ENCODE measurements at places on chromosomes 13 and 19.

DNA sequence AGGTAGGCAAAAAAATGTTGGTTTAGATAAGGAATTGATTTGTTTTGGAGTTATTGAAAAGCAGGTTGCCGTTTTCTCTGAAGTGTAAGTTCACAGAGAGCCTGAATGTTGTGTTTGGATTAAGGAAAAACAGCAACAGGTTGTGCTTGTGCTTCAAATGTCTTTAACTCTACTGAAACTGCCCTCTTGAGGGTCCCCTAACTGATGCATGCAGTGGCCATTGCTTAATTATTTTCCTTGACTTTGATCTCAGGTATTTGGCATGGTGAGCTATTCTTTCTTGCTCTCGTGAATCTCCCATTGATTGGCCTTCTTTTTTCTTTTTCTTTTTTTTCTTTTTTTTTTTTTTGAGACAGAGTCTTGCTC, 3.2 kb downstream of the GARRE1 start:
- no peak for DNase-seq

DNA sequence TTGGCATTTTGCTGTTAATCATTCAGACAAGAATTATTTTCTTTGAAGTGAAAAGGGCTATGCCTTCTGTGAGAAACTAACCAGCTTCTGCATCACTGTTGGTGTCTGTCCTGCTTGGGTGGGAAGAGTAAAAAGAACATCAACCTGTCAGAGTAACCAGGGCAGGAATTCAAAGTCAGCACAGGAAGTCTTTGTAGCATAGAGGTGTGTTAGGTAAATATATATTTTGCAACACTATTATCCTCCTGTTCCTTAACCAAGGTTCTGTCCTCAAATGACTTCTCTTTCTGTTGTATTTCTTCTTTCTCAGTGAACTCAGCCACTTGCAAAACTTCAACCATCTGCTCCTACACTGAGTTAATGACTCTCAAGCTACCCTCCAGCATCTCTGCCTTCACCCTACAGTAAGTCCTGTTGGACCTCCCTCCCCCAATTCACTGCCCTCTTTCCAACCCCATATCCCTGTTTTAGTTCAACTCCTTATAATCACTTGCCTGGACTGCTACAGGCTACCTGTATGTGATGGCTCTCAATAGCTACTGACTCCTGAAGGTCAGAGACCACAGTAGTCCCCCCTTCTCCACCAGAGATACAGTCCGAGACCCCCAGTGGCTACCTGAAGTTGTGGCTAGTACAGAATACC, 49.9 kb downstream of the SMAD9 start:
- DNase-seq: no peak

GRCh38 chr19:48301886-48302599, 23.3 kb upstream of the EMP3 start:
- no peak for DNase-seq

DNA sequence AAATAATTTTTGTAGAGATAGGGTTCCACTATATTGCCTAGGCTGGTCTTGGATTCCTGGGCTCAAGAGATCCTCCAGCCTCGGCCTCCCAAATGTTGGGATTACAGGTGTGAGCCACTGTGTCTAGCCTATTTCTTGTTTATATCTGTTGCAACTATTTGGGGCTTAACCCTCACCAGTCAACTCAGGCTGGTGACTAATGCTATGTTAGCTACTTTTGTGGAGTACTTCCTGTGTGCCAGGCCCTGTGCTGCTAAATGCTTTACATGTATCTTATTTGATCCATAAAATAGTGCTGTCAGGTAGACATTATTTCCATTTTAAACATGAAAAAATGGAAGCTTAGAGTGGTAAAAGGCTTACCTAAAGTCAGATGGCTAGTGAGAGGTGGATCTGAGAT, 13.8 kb downstream of the CEACAM1 start:
- no peak for DNase-seq

- peak; percentile 91 for DNase-seq
These were observed 9.6 kb upstream of the TPM4 start for GRCh38 chr19:16066611-16067104.

GRCh38 chr19:40663695-40664692, 26.5 kb downstream of the NUMBL start:
- peak; percentile 50 for DNase-seq
